ENCODE measurements at places on chromosomes 13 and 19. TPM values are rescaled to one million over a fixed set of nuclear protein-coding genes. Genes with fewer than 3 reads are reported as not detected.

NLRP4 gene
- polyA plus RNA-seq = not detected

KIR2DL4 gene
- 0.12 TPM for polyA plus RNA-seq

TMEM143 gene
- 1.7 TPM for polyA plus RNA-seq

CGB3 gene
- polyA plus RNA-seq = not detected

MYADM gene
- 254 TPM for polyA plus RNA-seq

NLRP7 gene
- polyA plus RNA-seq = not detected

TMPRSS9 gene
- polyA plus RNA-seq = not detected

CNMD gene
- polyA plus RNA-seq = not detected

CALR3 gene
- polyA plus RNA-seq = not detected

C3 gene
- polyA plus RNA-seq = 2.4 TPM

All from CD14-positive monocyte (primary cell).